Right renal cortex interstitium (tissue), 3 donors: ENCODE measurements at places on chromosomes 13 and 19.
A peak's percentile ranks its signal among the peaks of the same experiment; 100 is the strongest.

DNA sequence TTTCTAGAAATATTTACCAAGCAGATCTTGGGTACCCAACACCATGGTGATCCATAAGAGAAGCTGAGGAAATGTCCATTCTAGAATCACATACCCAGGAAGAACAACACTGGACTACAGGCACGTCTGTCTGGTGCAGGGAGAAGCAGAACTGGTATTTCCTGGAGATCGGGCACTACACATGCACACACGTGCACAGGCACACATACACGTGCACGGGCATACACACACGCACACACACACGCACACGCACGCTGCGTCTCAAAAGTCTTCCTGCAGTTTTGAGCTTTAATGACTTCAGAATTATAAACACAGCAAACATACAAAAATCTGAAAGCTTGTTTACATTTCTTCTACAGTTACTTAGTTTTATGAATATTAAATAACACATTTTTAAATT lies 189.8 kb downstream of the DCLK1 start:
- no peak for DNase-seq

GRCh38 chr13:111093136-111093535 lies 22.0 kb upstream of the ARHGEF7 start:
- DNase-seq: no peak

DNA sequence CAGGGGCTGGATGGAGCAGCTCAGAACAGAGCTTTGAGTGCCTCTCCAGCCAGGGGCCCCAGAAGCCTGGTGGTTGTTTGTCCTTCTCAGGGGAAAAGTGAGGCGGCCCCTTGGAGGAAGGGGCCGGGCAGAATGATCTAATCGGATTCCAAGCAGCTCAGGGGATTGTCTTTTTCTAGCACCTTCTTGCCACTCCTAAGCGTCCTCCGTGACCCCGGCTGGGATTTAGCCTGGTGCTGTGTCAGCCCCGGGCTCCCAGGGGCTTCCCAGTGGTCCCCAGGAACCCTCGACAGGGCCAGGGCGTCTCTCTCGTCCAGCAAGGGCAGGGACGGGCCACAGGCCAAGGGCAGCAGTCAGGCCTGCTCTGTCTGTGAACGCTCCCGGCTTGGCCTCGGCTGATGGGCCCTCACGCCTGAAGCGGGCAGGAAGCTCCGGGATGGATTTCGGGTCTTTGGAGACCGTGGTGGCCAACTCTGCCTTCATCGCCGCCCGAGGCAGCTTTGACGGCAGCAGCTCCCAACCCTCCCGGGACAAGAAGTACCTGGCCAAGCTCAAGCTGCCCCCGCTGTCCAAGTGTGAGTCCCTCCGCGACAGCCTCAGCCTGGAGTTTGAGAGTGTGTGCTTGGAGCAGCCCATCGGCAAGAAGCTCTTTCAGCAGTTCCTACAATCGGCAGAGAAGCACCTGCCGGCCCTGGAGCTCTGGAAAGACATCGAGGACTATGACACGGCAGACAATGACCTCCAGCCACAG lies at the start of gene GRK1:
Gene GRK1, plus strand, starts transcription at position 269 of the 751 bp plus-strand sequence. Its CDS starts 168 bp downstream, at position 437.
- DNase-seq: no peak

DNA sequence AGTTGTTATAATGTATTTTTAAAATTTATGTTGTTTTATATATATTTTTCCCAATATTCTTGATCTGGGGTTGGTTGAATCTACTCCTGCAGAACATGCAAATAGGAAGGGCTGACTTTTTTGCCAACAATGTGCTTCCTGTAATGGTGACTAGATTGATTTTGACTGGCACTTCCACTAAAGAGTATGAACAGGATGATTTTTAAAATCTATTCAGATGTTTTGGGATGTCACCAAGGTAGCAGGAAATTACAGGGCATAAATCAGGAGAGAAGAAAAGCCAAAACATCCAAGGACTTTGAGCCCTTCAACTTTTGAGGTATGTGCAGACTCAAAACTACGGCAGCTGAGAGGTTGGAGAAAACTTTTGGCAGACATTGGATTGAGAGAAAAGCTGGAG lies 1047.6 kb downstream of the SLITRK5 start:
- DNase-seq: no peak

GRCh38 chr19:53195265-53195903 lies 2.2 kb upstream of the ZNF665 start:
- peak; percentile 83 for DNase-seq

DNA sequence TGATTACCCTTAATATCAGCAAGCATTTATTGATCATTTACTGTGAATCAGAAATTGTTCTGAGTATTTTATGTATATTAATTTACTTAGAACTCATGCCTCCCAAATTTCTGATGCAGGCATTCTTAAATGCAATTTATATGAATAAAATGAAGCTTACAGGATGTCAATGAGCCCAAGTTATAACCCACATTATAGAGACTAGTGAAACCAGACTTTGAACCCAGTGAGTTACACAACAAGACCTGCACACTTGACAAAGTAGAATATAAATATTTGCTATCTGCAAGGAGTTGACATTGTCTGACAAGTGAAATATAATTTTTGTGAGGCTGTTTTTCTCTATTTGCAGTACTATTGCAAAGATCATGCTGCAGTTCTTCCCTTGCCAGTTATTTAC lies 656.0 kb downstream of the GPC5 start:
- no peak for DNase-seq

GRCh38 chr13:73922493-73923393 lies 211.5 kb downstream of the KLF12 start:
- DNase-seq: no peak

DNA sequence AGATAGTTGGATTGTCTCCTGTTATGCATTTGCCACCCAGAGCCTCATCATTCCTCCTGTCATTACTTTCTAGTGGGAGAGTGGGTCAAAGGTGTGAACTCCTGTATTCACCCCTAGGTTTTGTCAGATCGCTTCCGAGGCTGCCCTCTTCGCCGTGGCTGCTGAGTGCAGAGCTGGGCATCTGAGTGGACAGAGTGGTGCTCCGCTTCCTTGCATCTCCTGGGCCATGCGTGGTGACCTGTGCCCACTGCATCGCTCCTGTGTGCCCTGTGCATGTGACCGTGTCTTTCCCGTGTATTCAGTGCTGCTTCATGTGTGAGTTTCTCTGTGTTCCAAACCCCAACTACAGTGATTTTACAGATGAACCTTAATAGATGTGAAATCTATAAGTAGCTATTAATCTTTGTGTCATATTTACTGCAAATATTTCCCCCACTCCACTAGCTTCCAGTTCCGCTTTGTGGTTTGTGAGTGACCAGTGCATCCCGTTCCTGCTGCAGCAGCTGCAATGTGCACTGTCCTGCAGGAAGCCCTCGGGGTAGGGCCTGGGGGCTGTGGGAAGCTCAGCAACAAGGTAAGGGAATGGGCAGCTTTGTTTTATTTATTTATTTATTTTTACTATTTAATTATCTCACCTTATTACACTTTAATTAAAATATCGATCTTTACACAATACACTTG lies 53.1 kb downstream of the C13orf46 start:
- DNase-seq: no peak

- DNase-seq: no peak
These were observed 19.6 kb downstream of the KLF12 start for GRCh38 chr13:74114641-74115040.

DNA sequence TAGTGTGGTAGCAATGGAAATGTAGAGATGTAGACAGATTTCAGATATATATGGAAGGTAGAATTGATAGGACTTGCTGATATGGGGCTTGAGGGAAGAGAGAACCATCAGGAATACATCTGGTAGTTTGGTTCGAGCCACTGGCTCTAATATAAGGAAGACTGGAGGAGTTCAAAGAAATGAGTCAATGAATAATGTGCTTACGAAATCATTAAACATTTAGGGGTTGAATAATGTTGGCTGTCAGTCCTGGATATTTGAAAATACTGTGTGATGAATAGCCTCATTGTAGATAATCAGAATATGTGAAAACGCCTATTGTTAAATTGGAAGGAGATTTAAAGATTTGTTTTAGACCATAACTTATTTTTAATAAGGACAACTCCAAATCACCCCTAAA lies 21.6 kb downstream of the SGCG start:
- DNase-seq: no peak

DNA sequence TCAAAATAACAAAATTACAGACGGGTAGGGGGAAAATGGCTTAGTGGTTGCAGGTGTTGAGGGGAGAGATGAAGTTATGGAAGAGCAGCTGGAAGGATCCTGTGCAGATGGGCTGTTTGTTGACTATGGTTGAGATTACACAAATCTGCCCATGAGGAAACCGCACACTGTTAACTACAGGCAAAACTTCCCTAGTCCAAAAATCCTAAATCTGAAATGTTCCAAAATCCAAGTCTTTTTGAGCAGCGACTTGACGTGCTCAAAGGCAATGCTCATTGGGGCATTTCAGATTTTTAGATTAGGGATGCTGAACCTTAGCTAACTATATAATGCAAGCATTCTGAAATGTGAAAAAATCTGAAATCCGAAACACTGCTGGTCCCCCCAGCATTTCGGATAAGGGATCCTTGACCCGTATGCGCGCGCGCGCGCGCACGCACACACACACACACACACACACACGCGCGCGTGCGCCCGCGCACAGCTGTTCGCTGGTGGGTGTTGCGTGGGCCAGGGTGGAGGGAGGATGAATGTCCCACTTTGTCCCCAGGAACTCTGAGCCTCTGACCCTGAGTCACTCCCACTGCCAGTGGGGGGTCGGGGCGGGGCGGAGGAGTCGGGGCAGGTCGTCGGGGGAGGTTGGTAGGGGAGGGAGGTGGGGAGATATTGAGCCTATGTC lies 6.8 kb downstream of the F2RL3 start:
- no peak for DNase-seq

- DNase-seq: no peak
These were observed 46.9 kb downstream of the KLF2 start for GRCh38 chr19:16371540-16371986.

GRCh38 chr13:65959305-65959704 lies 1270.8 kb downstream of the PCDH9 start:
- DNase-seq: no peak

GRCh38 chr19:55832676-55833075 lies 877 bp upstream of the NLRP11 start:
- no peak for DNase-seq

GRCh38 chr19:8306235-8307054 lies 1.7 kb downstream of the CD320 start:
- no peak for DNase-seq

DNA sequence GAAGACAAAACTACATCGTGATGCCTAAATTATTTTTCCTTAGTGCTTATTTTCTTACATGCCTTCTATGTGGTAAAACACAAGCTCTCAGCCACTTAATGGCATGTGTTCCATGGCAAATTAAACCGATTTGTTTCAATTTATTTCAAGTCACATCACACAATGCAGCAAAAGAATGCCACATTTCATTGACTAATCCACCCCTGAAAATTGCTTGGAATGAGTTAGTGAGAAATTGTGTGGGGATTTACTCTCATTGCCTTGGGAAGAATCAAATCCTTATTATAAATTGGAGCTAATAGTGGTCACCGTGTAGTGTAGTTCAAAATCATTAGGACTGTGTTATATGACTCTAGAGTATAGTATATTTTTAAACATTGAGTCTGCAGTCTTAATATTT lies 485.5 kb upstream of the KLHL1 start:
- no peak for DNase-seq

DNA sequence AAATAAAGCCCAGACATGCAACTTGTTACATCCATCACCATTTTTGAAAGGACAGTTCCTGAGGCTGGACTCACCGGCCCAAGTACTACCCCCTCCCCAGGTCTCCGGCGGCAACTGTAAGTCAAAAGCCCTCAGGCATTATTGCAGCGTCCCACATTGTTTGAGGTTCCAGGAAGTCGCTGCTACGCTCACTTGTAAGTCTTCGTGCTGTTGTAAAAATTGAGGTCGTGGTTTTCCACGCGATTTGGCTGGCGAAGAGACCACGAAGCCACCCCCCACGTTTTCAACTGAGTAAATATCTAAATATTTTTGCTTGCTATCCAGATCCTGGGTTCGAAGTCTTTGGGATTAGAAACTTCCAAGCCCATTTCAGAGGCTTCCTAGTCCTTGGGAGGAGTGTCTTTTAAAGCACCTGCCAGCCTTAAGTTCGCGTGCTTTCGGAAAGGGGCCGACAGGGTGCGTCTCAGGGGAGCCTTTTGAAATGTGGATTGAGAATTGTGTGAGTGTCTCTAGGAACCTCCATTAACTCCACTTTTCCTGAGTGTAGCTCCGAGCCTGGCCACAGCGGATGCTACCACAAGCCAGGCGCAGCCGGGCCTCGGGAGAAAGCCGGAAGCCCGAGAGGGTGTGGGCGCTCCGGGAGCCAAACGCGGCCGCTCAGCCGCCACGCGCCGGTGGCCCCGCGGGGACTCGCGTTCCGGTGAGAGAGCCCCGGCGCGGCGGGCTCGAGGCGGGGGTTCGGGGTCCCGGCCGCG lies 434 bp upstream of the FNDC3A start:
- no peak for DNase-seq

GRCh38 chr19:55423225-55424005 lies 15.8 kb upstream of the UBE2S start:
- no peak for DNase-seq

DNA sequence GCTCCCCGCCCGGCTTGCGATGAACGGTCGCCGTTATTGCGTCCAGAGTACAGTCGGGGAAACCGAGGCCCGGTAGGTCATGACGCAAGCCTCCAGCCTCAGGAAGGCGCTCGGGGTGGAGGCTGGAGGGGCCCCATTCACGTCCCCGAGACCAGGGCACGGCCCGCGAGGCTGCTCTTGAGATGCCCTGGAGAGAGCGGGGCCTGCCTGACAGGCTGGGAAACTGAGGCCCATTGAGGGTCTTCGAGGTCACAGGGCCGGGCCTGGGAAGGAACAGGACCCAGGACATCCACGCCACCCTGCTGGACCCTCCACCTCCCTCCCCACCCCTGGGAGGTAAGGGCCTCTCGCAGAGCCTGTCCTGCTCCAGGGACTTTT lies 367 bp downstream of the NDUFS7 start:
- no peak for DNase-seq

DNA sequence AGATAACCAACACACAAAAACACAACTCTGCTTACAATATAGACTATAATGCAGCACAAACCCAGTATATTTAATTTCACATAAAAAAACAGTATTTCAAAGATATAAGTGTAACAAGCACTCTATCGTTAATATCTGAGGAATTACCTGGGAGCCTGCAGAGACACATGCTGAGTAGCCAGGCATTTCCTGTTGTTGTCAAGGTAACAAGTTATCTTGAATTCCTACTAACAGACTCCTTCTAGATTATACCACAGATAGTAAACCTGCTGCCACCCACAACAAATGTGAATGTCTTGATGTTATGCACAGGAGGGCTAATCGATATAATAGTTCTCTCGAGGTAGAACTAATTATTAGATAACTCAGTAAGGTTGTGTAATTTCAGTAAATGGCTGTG lies 826.0 kb upstream of the PRR20A start:
- DNase-seq: no peak
